ENCODE measurements at places on chromosomes 4 and X.

- no peak for DNase-seq
Observed at GRCh38 chr4:105350859-105351490, 122.9 kb downstream of the PPA2 start.

DNA sequence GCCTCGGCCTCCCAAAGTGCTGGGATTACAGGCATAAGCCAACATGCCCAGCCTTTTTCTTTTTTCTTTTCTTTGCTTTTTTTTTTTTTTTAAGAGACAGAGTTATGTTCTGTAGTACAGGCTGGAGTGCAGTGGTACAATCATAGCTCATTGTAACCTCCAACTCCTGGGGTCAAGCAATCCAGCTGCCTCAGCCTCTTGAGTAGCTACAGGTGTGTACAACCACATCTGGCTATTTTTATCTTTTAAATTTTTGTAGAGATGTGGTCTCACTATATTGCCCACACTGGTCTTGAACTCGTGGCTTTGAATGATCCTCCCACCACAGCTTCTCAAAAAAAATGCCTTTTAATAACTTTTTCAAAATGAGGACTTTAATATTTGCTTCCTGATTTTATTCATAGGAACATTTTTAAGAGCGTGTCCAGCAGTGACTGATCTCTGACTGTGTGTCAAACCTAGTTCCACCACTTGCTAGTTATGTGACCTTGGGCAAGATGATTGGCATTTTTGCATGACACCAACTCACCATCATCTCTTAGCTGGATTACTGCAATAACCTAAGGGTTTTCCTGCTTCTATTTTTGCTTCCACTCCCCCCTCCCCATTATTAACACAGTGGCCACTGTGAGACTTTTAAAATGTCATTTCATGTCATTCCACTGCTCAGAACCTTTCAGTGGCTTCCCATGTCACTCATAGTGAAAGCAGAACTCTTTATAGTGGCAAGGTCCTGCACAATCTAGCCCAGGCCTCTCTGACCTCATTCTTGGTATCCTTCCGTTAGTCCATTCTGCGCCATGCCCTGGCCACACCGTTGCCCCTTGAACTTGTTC is 4.5 kb upstream of the TNIP3 start:
- DNase-seq, result no peak

DNA sequence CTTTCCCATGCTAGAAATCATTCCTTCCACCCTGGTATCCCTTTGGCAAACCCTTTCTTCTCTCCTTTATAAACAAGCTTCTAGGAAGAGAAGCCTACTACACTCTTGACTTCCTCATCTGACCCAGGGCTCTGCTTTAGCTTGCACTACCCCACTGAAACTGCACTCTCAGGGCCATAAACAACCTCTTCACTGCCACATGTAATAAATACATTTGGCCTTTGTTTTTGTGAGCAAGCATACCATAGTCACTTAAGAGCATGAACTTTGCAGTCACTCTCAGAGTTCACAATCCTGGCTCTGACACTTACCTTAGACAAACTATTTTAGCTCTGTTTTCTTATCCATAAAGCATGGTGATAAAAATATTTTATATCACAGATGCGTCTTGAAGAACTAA is 50.7 kb upstream of the USP38 start:
- DNase-seq, result no peak

GRCh38 chr4:4233610-4234009 is 6.9 kb upstream of the OTOP1 start:
- DNase-seq, result no peak

DNA sequence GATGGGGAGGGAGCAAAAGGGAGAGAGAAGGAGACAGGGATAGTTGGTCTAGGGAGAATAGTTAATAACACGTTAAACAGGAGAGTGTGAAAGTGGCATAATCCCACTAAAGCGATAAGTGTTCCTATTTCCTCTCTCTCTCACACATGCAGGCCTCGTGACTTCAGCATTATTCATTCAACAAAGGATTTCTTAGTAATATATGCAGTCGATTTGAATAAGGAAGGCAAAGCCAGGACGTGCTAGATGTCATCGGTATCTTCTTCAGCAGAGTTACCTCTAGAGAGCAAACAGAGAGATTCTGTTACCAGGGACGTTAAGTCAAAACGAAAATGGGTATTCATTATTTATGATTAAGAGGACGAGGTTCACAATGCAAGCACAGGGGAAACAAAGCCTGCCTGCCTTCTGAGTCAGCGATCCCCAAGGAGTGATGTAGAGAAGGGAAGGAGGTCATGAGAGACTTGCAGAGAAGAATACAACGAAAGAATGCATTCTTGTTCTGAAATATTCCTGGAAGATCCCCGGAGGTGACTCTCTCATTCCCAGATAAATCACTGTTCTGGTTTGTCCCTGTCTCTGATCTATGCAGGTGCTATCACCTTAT is 1048.4 kb downstream of the NLGN4X start:
- DNase-seq, result no peak

DNA sequence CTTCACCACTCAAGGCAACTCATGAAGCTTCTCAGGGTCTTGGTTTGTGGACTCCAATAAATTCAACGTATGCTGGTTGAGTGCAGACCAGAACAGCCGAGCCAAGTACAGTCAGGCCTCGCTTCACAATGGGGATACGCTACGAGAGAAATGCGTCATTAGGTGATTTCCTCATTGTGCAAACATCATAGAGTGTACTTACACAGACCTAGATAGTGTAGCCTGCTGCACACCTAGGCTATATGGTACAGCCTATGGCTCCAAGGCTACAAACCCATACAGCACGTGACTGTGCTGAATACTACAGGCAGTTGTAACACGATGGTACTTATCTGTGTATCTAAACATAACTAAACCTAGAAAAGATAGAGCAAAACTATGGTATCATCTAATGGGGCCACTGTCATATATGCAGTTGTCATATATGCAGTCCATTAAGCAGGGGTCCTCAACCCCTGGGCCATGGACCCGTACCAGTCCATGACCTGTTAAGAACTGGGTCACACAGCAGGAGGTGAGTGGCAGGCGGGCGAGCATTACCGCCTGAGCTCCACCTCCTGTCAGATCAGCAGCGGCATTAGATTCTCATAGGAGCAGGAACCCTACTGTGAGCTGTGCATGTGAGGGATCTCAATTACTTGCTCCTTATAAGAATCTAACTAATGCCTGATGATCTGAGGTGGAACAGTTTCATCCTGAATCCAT is 31.5 kb downstream of the RTL5 start:
- DNase-seq, result no peak

- DNase-seq, result no peak
Observed at GRCh38 chrX:35670889-35671288, 127.3 kb upstream of the MAGEB16 start.

DNA sequence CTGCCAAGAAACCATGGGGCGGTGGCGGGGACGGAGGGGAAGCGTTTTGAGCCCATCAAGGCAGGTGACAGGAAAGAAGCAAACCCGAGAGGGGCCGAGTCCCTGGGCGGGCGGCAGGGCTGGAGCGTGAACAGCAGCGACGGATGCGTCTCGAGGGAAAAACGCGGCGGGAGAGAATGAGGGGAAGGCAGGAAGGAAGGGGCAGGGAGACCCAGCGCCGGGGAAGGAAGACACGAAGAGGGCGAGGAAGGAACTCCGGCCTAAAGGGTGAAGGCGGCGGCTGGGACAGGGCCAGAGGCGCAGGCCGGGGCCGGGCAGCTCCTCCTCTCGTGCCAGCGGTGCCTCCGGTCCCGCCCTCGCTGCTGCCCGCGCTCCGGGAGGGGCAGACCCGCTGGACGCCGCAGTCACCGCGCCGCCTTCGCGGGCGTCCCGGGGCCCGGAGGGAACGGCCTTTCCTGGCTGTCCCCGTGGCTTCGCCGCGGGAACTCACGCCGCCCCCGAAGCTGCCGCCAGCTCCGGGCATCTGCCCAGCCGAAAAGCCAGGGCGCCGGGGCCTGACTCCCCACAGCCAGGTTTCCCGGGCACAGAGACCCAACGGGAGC is 751 bp upstream of the RGS12 start:
- no peak for DNase-seq

- DNase-seq, result no peak
Observed at GRCh38 chr4:153553819-153554170, 87.6 kb downstream of the TMEM131L start.

GRCh38 chr4:150867148-150867547 is 147.9 kb downstream of the LRBA start:
- DNase-seq, result peak; percentile 6

DNA sequence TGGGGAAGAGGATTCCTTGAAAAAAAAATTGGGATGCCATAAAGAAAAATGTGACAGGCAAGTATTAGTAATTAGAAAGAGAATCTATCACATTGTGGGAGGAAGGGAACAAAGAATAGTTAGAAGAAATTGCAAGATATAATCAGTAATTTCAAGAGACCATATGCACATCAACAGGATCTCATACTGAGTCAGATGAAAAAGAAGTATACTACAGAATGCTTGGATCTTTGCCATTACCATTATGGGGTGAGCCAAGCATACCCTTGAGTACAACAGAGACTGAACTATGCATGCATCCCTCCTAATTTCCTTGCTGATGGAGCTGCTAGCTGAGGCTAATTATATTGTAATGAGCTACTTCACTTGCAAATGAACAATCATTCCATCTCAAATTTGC is 287.6 kb downstream of the PAPSS1 start:
- DNase-seq, result no peak

DNA sequence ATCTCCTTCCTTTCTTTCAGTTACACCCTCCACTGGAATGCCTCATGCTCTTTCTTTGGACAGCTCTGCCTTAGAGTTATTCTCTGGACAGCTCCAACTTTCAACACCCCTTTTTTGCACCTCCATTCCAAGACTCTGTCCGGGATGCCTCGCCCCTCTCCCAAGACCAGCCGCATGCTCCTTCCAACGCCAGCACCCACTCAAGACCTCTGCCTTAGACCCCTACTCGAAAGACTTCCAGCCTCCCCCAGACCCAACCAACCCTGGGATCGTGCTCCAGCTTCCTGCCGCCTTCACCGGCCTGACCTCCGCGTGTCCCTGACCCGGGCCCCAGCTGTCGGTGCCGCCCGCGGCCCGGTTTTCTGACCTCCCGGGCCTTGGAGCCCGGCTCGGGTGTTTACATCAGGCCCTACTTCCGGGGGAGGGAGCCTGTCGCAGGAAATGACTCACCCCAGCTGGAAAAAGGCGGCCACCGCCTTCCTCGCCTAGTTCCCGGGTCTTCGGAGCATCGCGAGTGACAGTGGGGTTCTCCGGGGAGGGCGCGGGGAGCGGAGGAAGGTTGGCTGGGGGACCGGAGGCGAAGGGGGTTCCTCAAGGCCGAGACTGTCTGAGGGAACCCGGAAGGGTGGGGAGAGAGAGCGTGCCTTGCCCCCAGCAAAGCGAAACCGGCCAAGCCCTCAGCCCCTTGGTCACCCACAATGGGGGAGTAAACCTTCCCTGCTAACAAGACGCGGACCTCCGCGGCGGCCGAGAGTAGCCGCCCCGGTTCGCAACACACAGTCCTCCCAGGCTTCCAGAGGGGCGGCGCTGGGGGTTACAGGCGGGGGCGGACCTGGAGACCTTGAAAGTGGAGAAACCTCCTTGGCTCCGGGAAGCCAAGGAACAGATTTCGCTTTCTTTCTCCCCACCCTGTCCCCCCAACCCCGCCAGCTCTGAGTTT is at the start of gene WDR45:
WDR45 (minus strand) TSS at position 399 of the 940 bp plus-strand sequence. CDS start 1,792 bp downstream, outside the sequence.
- DNase-seq, result peak; percentile 72

DNA sequence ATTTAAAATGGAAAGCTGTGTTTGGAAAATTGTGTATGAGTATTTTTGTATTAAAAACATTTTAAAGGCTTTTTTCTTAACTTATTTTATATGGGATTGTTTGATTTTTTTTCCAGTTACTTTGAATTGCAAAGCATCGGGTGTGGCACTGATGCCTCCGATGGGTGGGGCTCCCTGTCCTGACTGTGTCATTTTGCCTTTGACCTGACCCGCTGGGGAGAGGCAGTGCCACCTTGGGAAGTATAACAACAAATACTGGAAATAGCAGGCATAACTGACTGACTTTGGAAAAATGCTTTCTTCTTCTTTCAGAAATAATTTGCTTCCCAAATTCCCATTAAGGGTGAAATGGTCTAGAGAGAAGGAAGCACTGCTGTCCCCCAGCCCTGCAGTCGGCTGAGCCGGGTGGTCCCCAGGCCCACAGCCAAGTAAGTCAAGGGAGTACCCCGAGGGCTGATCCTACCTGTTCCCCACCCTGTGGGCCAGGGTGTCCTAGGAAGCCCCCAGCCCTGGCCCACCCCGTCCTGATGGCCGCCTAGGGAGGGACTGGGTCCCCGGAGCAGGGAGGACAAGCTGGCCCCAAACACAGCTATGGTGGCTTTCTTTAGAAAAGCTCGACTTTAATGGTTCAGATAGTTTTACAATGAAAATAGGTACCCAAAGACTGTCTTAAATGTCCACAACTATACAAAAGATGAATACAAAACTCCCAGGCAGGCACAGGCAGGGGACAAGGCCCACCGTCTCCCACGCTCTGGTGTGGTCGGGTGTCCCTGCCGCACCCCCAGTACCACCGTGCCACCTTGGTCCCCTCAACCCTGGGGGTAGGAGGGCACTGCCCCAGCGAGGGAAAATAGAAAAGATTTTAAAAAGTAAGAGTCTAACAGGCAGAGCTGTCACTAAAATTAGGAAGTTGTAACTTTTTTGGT is 26.4 kb downstream of the NELFA start:
- DNase-seq, result no peak

- no peak for DNase-seq
Observed at GRCh38 chrX:1486177-1486576, 33.5 kb upstream of the ASMTL start.

DNA sequence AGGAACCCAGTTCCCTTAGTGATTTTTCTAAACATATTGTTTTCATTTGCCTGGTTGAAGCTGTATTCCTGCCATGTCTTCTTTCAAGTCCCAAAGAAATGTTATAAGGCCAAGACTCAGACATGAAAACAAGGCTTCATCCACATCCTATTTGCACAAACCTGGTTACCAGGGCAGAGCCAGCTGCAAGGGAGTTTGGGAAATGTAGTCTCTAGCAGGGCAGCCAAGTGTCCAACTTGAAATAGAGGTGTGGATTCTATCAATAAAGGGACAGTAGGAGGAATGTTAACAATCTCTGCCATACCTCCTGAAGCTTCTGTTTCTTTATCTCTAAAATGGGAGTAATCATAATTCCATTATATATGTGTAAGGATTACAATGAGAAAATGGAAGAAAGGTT is 56.6 kb downstream of the INTS12 start:
- no peak for DNase-seq
